ENCODE measurements at places on chromosomes 2 and 18.

GRCh38 chr2:25308599-25308998 lies 33.1 kb downstream of the DNMT3A start:
- no peak for DNase-seq
- no peak overlapping the region for H3K4me3 ChIP-seq
- H3K27ac ChIP-seq: no peak overlapping the region
- no peaks in the 10 kb centered on the region for H3K36me3 ChIP-seq
- H3K4me1 ChIP-seq: peaks cover 23% of the 10 kb centered on the region
- H3K27me3 ChIP-seq: no peaks in the 10 kb centered on the region

DNA sequence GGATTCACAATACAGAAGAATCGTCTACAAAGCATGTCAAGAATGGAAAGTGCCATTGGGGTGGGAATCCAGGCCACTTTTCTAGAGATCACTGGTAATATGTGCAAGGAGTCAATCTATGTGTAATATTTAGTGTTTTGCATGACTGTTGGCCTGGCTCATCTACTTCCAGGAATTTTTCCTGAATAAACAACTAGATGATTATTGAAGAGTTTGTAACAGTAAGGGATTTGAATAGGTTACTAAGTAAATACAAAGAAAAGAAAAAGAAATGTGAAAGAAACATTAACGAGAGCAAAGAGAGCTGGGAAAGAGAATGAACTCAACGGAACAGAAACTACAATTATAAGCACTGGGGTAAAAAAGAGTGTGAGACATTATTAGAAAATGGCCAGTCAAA lies 406.0 kb downstream of the TGIF1 start:
- H3K36me3 ChIP-seq: no peaks in the 10 kb centered on the region
- no peak overlapping the region for H3K4me3 ChIP-seq
- no peak overlapping the region for H3K27ac ChIP-seq
- H3K27me3 ChIP-seq: no peaks in the 10 kb centered on the region
- DNase-seq: no peak
- no peaks in the 10 kb centered on the region for H3K4me1 ChIP-seq

DNA sequence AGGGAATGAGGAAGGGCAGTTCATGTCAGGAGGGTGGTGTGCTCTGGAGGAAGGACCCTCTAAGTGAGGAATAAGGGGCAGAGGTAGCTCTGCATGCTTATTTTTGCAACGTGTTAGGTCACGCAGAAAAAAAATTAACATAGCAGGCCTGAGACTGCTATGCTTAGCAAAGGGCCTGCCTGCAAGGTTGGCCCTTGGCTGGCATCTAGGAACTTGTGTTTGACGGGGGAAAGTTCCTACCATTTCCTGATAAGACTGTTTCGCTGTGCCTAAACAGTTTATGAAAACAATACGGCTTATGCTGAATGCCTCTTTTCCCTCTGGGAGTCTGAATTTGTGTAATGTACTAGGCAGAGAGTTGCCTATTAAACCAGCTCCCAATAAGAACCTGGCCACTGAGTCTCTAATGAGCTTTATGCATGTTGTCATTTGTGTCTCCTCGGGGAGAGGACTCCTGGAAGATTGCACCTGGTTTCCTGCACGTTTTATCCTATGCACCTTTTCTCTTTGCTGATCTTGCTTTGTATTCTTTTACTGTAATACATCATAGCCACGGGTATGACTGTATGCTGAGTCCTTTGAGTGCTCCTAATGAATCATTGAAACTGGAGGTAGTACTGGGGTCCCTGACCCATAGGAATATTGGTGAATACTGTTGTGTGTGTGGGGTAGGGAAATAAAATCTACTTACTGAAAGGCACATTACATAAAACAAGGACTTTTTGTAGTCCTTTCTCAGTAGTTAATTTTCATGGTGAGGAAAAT lies 169.0 kb downstream of the PRPF40A start:
- no peaks in the 10 kb centered on the region for H3K36me3 ChIP-seq
- no peak overlapping the region for H3K27ac ChIP-seq
- H3K4me1 ChIP-seq: no peaks in the 10 kb centered on the region
- no peak for DNase-seq
- H3K27me3 ChIP-seq: no peaks in the 10 kb centered on the region
- no peak overlapping the region for H3K4me3 ChIP-seq

- H3K36me3 ChIP-seq: no peaks in the 10 kb centered on the region
- H3K27me3 ChIP-seq: no peaks in the 10 kb centered on the region
- H3K27ac ChIP-seq: no peak overlapping the region
- no peak for DNase-seq
Observed at GRCh38 chr2:117723888-117724434, 90.5 kb upstream of the DDX18 start.

- H3K27me3 ChIP-seq: peaks cover 9% of the 10 kb centered on the region
- no peak overlapping the region for H3K27ac ChIP-seq
- H3K4me3 ChIP-seq: no peak overlapping the region
- peak; percentile 82 for DNase-seq
Observed at GRCh38 chr2:70964596-70965386, 13.6 kb upstream of the ANKRD53 start.

GRCh38 chr18:34991152-34991551 lies 50.1 kb upstream of the MAPRE2 start:
- DNase-seq: no peak
- H3K4me1 ChIP-seq: no peaks in the 10 kb centered on the region
- H3K27ac ChIP-seq: no peak overlapping the region
- H3K36me3 ChIP-seq: no peaks in the 10 kb centered on the region

- no peak overlapping the region for H3K27ac ChIP-seq
- no peaks in the 10 kb centered on the region for H3K4me1 ChIP-seq
- no peak for DNase-seq
Observed at GRCh38 chr2:182318466-182319220, 108.2 kb downstream of the PDE1A start.

DNA sequence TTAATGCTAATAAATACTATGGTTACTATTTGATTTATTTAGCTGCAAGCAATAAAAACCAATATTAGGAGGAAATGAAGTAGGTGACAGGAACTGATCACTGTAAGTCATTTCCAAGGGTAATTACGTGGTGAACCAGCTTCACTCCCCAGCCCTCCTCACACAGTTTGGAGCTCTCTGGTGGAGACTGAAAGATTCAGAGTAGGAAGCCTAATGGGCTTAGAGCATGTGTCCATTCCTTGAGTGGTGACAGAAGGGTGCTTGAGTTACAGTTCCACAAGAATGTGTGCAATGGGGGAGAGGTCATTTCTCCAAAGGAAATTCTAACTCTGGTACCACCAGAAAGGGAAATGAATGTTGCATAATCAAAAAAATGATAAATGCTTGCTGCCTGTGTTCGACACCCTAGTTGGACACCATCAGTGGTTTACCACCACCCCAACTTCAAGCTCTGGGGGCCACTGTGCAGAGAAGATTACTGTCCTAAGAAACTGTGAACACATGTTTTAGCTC lies 285.1 kb upstream of the MMADHC start:
- no peak for DNase-seq
- H3K27me3 ChIP-seq: no peaks in the 10 kb centered on the region
- H3K36me3 ChIP-seq: no peaks in the 10 kb centered on the region
- H3K4me1 ChIP-seq: no peaks in the 10 kb centered on the region

DNA sequence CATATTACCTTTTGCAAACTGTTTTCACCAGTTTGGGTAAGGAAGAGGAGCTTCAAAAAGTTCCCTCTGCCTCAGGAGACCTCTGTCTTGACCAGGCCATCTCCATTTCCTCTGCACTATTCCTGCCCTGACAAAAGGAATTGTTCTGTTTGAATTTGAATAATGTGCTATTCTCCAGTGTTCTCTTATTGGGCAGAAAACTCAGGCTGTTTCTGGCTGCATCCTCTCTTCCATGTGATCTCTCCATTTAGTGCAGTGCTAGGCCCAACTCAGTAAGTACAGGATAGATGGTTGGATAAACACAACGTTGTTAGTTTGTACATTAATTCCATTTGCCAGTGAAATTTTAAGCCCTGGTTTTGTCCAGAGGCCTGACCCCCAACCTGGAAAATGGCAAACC lies 102.2 kb upstream of the CELF4 start:
- DNase-seq: no peak
- no peaks in the 10 kb centered on the region for H3K27me3 ChIP-seq
- H3K4me1 ChIP-seq: peaks cover 14% of the 10 kb centered on the region
- no peak overlapping the region for H3K4me3 ChIP-seq
- no peak overlapping the region for H3K27ac ChIP-seq
- no peaks in the 10 kb centered on the region for H3K36me3 ChIP-seq

DNA sequence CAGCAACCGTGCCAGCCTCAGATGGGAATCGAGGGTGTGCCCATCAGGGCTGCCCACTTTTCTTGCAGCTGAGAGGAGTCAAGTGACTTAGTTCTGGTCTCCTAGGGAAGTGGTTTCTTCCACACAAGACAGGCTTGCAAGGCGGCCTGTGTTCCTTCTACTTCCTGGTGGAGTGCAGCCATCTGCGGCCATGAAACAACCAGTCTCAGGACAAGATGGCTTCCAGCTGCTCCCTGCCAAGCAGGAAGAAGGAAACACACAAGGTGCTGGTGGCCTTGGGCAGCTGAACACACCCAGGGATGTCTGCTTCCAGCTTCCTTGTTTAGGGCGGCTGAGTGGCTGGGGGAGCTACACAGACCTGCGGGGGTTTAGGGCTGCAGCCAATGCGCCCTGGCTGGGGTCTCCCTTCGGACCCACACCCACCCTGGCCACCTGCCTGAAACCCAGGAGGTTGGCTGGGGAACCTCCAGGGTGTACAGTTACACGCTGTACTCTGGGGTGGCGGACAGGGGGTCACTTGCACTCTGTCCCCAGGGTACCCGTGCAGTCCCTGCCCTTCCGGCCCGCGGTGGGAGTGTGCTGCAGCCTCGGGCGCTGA lies 34.7 kb downstream of the PTPN18 start:
- no peaks in the 10 kb centered on the region for H3K27me3 ChIP-seq
- peaks cover 2% of the 10 kb centered on the region for H3K4me1 ChIP-seq
- no peak overlapping the region for H3K27ac ChIP-seq
- H3K36me3 ChIP-seq: no peaks in the 10 kb centered on the region
- DNase-seq: no peak
- no peak overlapping the region for H3K4me3 ChIP-seq

- no peak overlapping the region for H3K4me3 ChIP-seq
- H3K27me3 ChIP-seq: no peaks in the 10 kb centered on the region
- peaks cover 4% of the 10 kb centered on the region for H3K4me1 ChIP-seq
- H3K36me3 ChIP-seq: no peaks in the 10 kb centered on the region
- DNase-seq: no peak
- H3K27ac ChIP-seq: no peak overlapping the region
Observed at GRCh38 chr2:157059036-157059435, 198.5 kb upstream of the GALNT5 start.

DNA sequence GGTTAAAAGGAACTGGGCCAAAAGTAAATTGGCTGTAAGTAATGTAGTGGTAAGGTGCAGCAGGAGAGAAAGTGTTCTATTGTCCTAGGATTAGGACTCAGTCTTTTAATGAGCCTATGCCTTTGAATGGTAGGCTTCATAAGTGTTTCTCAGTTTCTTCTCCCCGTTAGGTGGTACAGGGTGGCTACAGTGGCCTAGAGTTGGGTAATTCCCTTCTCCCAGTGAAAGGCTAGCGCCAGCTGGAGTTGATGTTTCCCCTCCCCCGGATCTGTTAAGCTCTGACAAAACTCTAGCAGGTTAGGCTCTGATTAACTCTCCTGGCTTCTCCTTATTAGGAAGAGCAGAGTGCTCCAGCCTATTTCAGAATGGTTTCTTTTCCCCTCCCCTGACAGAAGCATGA lies 127.7 kb downstream of the DNAH6 start:
- no peaks in the 10 kb centered on the region for H3K36me3 ChIP-seq
- H3K4me3 ChIP-seq: no peak overlapping the region
- no peaks in the 10 kb centered on the region for H3K27me3 ChIP-seq
- DNase-seq: peak; percentile 5
- H3K4me1 ChIP-seq: no peaks in the 10 kb centered on the region

- no peaks in the 10 kb centered on the region for H3K4me1 ChIP-seq
- no peak overlapping the region for H3K27ac ChIP-seq
- H3K4me3 ChIP-seq: no peak overlapping the region
Observed at GRCh38 chr2:135909976-135910375, 33.7 kb upstream of the MCM6 start.

All from mesendoderm (in vitro differentiated cells).